T-cell (primary cell): ENCODE measurements at places on chromosomes 13 and 19. TPM values are rescaled to one million over a fixed set of nuclear protein-coding genes. Genes with fewer than 3 reads are reported as not detected.

GRCh38 chr13:46109451-46109850 is 4.6 kb upstream of the CPB2 start:
- no peak for DNase-seq

- DNase-seq: no peak
Observed at GRCh38 chr13:73833325-73834070, 300.7 kb downstream of the KLF12 start.

- DNase-seq: no peak
Observed at GRCh38 chr13:111949311-111949710, 117.6 kb upstream of the SOX1 start.

DNA sequence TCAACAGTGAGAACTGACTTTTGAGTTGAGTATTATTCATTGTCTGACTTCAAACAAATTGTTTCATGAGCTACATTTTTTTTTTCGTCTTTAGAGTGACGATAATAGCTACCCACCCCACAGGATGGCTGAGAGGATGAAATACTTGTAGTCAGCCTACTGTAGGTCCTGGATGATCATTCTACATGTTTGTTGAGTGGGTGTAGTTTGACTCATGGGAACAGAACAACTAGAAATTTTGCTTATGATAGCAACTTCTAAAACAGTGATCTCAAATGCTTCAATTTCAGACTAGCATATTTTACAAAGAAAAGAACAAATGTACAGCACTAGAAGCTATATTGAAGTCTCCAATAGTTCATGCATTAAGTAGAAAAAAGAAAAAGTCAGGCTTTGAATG is 651.8 kb downstream of the PCDH9 start:
- DNase-seq: no peak

GRCh38 chr19:9139609-9140158 is 513 bp upstream of the ZNF317 start:
- no peak for DNase-seq

DNA sequence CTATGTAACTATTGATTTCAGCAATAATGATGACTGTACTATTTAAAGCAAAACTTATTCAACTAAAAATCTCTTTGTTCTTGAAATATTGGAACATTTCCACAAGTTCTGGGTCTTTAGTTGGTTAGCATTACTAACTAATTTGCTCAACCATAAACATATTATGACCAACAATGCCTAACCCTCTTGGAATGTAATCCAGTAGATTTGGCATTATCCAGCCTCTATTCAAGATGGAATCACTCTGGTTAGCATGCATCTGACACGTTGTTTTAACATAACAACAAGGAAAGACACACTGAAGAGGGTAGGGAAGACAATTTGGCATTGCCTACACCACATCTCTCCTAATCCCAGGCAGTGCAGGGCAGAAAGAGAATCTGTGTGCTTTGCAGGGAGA is 941.3 kb upstream of the PCDH20 start:
- no peak for DNase-seq

DNA sequence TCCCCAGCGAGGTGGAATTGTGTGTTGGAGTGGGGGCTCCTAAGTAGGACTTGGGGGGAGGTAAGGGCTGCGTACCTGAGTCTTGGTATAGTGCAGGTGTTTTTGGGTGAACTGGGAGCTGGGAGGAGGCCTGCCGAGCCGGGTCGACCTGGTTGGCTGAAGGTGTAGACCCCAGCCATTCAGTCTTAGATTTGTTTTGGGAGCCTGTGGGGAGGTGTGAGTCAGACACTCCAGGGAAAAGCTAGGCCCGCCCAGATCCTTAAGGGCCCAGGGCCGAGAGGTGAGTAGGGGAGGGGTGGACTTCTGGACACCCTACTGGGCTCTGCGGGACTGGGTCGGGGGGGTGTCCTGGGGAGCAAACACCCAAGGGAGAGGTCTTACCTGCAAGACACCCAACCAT is 935 bp downstream of the CRB3 start:
- DNase-seq: no peak

DNA sequence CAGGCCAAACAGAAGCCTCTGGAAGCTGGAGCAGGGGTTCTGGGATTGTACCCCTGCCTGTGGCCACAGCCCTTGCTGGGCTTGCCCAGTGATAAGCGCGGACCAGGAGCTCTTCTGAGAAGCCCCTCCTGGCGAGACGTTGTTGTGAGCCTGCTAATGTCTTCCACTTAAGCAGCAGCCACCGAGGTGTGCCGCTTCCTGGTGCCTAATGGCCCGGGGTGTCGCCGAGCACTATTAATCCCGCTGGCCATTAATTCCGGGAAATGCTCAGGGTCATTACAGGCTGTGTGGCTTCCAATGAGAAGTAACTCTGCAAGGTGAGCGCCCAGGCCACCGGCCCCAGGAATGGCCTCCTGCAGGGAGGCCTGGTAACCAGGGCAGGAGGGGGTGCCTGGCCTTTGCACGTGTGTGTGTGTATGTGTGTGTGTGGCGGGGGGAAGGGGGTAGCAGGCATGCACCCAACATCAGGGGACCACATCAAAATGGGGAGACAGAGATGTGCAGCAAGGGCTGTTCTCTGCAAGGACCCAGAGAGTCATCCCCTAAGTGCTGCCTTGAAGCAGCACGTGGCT is 175.0 kb downstream of the URI1 start:
- no peak for DNase-seq

GRCh38 chr13:81664872-81665271 is 1323.9 kb upstream of the SPRY2 start:
- DNase-seq: no peak

DNA sequence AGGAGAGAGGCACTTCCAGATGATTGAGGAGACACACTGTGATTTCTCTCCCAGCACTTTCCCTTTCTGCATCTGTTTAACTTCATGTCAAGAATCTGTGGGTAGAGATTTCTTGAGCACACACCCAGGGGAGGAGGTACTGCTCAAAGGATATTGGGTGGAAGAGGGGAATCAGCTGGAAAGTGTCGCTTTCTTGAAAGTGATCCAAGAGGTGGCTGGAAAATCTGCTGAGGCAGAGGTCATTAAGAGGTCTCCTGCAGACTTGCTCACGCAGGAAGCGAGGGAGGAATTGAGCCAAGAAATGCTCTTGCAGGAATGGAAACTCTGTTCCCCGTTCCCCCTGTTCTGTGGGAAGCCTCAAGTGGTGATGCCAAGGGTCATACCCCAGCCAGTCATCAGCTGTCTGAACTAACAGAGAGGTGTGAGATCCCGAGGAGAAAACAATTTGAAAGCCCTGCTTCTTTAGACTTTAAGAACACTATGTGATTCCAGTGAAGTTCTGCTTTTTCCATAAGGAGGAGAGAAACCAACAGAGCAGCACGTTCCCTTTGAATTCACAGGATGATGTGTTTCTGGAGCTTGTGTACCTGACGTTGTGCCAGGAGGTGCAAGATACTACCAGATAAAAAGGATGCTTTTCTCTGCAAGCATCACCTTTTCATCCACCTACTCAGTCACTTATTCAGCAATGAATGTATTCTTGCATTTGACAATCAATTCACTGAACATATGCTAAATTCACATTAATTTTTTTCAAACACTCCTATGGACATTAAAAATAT is 163.4 kb upstream of the GPR12 start:
- no peak for DNase-seq

DNA sequence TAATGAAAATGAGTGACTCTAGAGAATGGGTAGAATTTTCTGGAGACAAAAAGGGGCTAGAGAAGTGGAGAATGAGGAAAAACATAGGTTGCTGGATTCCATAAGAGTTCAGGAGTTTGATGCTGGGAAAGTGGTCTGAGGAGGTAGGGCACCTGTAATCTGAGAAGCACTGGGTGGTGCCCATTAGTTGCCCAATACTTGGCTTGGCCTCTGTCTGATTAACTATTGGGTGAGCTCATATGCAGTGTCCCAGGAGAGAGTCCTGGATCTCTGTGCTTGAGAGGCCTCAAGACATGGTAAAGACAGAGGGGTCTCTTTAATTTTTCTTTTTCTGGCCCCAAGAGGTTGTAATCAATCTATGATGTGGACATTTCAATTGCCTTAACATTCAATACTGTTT is 390.1 kb downstream of the TDRD3 start:
- DNase-seq: no peak

DNA sequence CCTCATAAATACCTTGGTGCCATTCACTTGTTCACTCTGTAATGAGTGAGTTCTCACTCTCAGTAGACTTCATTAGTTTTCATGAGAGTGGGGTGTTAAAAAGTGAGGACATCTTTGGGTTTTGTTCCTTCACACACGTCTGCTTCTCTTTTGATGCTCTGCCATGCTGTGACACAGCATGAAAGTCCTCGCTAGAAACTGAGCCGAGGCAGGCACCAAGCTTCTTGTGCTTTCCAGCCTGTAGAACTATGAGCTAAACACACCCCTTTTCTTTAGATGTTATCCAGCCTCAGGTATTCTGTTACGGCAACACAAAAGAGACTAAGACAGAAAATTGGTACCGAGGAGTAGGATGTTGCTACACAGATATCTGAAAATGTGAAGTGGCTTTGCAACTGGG is 43.7 kb downstream of the ALOX5AP start:
- no peak for DNase-seq

- no peak for DNase-seq
Observed at GRCh38 chr13:30338331-30338851, 31.0 kb upstream of the KATNAL1 start.

DNA sequence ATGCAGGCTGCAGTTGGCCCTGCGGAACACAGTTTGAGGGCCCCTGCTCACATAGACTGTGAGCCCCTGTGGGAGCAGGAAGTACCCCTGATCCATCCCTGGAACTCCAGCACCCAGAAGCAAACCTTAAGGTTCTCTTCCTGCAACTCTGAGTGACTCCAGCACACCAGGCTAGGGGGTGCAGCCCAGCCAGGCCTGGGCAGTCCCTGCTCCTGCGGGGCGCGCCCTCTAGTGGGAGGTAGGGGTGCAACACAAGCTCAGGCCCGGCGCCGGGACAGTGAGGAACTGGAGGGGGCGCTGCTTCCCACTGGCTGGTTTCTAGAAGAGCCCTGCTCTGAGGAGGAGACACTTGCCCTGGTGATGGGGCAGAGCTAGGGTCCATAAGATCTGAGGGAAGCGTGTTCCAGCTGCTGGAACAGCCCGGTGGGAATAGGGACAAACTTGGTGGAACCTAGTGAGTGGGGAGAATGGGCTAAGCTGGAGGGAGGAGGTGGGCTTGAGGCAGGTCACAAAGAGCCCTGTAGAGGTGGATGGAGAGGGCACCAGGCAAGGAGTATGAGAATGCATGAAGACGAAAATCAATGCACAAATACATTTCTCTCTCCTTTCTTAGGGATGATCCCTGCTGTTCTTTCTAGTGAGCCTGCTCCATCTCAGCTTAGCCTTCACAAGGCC is 5.0 kb downstream of the ZSCAN5A start:
- DNase-seq: peak; percentile 44

Gene URAD
- total RNA-seq: not detected

Gene ZNF790
- 12.4 TPM for total RNA-seq

Gene IQCN
- total RNA-seq: 4.1 TPM

Gene OR10H2
- total RNA-seq: not detected

Gene CGB2
- not detected for total RNA-seq
